Tibial nerve (tissue), 4 donors: ENCODE measurements at places on chromosomes 6 and 20.

DNA sequence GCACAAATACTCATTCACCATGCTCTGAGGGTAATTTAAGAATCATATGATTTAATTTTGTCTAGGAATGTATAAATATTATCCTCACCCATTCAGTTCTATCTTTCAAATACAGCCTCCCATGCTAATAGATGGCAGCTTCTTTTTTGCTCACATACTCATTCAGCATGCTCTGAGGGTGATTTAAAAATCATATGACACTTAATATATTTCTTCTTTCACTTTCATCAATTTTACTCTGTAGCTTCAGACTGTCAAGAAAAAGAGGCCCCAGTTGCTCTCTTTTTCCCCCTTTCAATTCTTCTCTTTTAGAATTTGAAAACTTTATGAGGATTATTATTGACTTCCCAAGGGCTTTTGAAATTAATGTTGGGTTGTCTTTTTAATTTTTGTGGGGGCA is 161.7 kb upstream of the LAMP5 start:
- DNase-seq, result no peak

DNA sequence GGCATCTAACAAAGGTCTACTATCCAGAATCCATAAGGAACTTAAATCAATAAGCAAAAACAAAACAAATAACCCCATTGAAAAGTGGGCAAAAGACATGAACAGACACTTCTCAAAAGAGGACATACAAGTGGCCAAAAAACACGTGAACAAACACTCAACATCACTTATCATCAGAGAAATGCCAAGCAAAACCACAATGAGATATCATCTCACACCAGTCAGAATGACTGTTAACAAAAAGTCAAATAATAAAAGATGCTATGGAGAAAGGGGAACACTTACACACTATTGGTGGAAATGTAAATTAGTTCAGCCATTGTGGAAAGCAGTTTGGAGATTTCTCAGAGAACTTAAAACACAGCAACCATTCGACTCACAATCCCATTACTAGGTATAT is 19.4 kb upstream of the VNN1 start:
- no peak for DNase-seq

DNA sequence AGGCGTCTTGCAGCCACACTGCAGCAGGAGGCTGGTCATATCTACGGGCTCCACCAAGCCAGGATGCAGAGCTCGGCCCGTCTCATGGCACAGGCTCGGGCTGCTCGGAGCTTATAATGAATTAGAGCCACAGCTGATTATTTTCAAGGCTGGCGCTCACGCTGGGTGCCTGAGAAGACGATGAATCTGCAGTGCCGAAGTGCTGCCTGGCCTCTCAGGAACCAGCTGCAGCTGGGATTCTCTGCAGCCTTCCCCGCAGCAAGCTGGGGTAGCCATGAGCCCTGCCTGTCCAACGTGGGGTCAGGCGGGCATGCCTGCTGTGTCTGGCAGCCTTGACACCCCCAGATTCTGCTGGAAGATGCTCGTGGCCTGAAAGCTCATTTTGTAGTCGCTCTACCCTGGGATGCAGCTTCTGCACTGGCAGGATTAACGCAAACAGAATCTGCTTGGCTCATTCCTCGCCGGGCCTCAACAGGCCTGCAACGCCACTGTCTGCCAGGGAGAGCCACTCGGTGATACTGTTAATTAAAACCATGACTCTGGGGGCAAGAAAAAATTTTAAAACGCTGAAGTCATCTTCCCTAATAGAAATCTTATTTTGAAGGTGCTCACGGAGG is 104.3 kb downstream of the CDH26 start:
- DNase-seq, result no peak

DNA sequence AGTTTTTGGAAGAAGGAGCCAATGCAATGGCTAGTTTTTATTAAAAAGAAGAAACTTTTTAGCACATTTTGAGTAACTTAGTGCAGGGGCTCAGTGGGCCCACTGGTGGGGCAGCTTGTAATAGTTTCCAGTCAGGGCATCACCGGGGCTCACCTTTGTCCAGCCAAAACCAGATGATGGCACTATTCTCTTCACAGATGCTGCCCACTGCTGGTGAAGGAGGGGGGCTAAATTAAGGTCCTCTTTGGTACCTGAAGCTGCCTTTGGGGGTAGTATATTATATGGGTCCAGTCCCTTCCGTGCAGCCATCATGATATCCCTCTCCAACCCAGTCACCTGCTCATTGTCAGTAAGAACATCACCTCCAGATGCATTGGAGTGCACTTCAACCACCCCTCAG is 182.9 kb downstream of the PDE7B start:
- no peak for DNase-seq

- DNase-seq, result no peak
Measured at GRCh38 chr6:42101186-42101657, 41.2 kb downstream of the C6orf132 start.

- no peak for DNase-seq
Measured at GRCh38 chr6:78192057-78192456, 539.2 kb downstream of the MEI4 start.
